A673 (cell line): ENCODE measurements at places on chromosomes 6 and 20. TPM values are rescaled to one million over a fixed set of nuclear protein-coding genes. Genes with fewer than 3 reads are reported as not detected.

SLC17A1 gene
- not detected in 2 replicates for total RNA-seq

CLVS2 gene
- 84.9 and 89.6 TPM in 2 replicates for total RNA-seq

POU5F1 gene
- total RNA-seq = not detected in 2 replicates

CALHM4 gene
- not detected in 2 replicates for total RNA-seq

DNA sequence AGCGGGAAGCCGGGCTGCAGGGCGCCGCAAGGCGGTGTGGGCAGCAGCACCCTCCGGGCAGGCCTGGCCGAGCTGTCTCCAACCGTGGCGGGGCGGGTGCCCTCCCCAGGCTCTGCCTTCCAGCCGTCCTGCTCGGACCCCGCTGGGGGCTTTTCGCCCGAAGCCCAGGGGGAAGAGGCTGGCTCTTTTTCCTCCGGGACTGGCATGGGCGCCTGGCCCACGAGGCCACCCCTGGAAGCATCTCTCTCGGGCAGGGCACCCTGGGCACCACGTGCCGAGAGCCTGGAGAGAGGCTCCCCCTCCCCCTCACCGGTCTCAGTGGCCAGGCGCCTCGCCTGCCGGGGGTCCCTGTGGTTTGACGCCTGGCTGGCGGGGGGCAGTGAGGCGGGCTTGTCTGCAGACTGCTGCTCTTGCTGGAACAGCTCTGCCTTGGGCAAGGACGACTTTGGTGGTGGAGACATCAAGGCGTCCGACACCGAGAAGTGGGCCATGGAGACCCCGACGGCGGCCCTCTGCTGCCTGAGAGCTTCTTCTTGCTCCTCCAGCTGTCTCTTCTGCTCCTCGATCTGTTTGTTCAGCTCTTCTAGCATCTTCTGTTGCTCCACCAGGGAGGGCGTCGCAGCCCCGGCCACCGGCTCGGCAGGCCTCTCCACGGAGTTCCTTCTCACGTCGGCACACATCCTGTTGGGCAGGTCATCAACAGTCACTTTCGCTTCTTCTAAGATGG, 19.5 kb upstream of the TCFL5 start:
- no peak for DNase-seq
- peaks cover 17% of the 10 kb centered on the region for H3K4me1 ChIP-seq
- H3K4me3 ChIP-seq = no peak overlapping the region

- no peaks in the 10 kb centered on the region for H3K36me3 ChIP-seq
- no peaks in the 10 kb centered on the region for H3K27me3 ChIP-seq
- peak; percentile 75 for DNase-seq
- peak overlapping the region; percentile 51 for H3K4me3 ChIP-seq
Observed at GRCh38 chr6:28794175-28795002, 129.4 kb downstream of the TRIM27 start.

DNA sequence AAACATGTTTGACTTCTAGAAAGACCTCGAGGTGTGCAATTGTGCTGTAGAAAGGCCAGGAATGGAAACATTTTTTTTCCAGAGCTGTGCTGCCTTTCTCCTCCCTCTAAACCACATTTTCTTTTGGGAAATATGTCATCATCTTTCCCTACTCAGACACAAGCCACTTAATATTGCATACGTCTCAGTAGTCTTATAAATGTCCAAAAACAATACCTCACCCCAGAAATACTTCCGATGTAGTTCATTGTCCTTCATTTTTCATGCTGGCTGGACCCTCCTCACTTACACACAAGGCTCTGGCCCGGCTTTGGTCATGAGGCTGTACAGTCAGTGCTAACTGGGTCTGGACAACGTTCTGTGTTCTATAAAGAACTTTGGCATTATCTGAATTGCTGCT, 126.4 kb downstream of the SCML4 start:
- no peaks in the 10 kb centered on the region for H3K27me3 ChIP-seq
- H3K36me3 ChIP-seq = no peaks in the 10 kb centered on the region
- H3K4me1 ChIP-seq = no peaks in the 10 kb centered on the region
- no peak overlapping the region for H3K27ac ChIP-seq
- DNase-seq = no peak

DNA sequence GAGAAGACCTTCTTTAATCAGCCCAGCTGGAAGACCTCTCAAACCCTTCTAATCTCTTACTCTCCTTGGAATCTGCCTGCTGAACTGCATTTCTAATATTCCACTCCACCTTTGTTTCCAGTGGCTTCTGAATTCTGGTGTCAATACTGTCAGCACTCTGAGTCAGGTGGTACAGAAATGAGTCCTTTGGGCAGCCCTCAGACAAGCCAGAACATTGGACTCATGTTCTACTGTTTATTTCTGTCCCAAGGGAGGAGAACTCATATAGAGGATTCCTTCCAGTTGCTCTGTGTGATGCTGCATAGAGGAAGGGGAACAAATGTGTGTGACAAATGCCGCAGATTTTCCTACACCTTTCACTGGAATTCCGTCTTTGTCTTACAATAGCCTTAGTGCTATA, 114.8 kb downstream of the PHF3 start:
- no peaks in the 10 kb centered on the region for H3K4me1 ChIP-seq
- H3K36me3 ChIP-seq = no peaks in the 10 kb centered on the region
- peaks cover 3% of the 10 kb centered on the region for H3K27me3 ChIP-seq
- DNase-seq = no peak

GRCh38 chr20:61737812-61738443, 327.8 kb downstream of the TAF4 start:
- DNase-seq = no peak
- peaks cover 46% of the 10 kb centered on the region for H3K27me3 ChIP-seq
- H3K4me3 ChIP-seq = no peak overlapping the region
- H3K27ac ChIP-seq = no peak overlapping the region
- no peaks in the 10 kb centered on the region for H3K4me1 ChIP-seq

DNA sequence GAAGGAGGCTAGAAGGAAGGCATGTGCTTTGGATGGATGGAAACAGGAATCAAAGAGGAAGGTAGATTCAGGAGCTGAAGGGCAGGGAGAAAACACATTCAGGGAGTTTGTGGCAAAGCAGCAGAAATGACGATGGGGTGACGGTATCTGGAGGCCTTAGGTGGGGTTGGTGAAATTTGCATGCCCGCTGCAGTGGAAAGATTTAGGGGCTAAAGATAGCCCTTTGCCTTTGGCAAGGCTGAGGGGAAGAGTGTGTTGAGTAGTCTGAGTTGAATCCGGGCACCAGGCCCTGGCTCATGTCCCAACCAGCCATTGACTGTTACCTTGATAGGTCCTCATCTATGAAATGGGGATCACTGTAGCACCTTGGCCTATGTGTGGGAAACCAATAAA, 1.3 kb downstream of the GZF1 start:
- peak overlapping the region; percentile 97 for H3K27ac ChIP-seq
- H3K4me3 ChIP-seq = peak overlapping the region; percentile 96
- DNase-seq = no peak
- peaks cover 10% of the 10 kb centered on the region for H3K36me3 ChIP-seq

DNA sequence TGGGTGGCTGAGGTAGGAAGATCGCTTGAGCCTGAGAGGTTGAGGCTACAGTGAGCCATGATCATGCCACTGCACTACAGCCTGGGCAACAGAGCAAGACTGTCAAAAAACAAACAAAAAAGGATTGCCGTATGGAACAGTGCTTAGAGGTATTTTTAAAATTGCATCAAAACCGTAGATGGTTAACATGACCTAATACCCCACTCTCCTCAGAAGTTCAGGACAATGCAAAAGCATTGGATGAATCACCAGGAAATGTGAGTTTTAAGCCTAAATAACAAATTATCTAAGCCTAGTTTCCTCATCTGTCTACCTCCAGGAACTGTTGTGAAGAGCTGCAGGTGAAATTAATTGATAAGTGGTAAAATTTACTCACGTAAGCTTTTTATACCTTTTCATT, 123.8 kb upstream of the ID4 start:
- no peak for DNase-seq
- no peaks in the 10 kb centered on the region for H3K27me3 ChIP-seq
- H3K36me3 ChIP-seq = no peaks in the 10 kb centered on the region
- no peak overlapping the region for H3K4me3 ChIP-seq

- peak overlapping the region; percentile 42 for H3K4me3 ChIP-seq
- no peaks in the 10 kb centered on the region for H3K36me3 ChIP-seq
- no peaks in the 10 kb centered on the region for H3K4me1 ChIP-seq
- DNase-seq = peak; percentile 97
Observed at GRCh38 chr6:28747631-28748157, 176.1 kb downstream of the TRIM27 start.

- no peak overlapping the region for H3K4me3 ChIP-seq
- DNase-seq = no peak
- H3K27ac ChIP-seq = peak overlapping the region; percentile 95
Observed at GRCh38 chr6:73579851-73580246, 59.0 kb upstream of the EEF1A1 start.
